H9 (cell line): ENCODE measurements at places on chromosomes 6 and 20. TPM values are rescaled to one million over a fixed set of nuclear protein-coding genes. Genes with fewer than 3 reads are reported as not detected.

CPXM1 gene
- total RNA-seq: 69.0 and 70.0 TPM in 2 replicates

OTOR gene
- total RNA-seq: not detected in 2 replicates

GRCh38 chr6:68641172-68641571 is 6.1 kb downstream of the ADGRB3 start:
- no peak overlapping the region for H3K4me3 ChIP-seq
- DNase-seq: no peak
- peaks cover 4% of the 10 kb centered on the region; the same call in 1 of the 2 replicates for H3K27me3 ChIP-seq

DNA sequence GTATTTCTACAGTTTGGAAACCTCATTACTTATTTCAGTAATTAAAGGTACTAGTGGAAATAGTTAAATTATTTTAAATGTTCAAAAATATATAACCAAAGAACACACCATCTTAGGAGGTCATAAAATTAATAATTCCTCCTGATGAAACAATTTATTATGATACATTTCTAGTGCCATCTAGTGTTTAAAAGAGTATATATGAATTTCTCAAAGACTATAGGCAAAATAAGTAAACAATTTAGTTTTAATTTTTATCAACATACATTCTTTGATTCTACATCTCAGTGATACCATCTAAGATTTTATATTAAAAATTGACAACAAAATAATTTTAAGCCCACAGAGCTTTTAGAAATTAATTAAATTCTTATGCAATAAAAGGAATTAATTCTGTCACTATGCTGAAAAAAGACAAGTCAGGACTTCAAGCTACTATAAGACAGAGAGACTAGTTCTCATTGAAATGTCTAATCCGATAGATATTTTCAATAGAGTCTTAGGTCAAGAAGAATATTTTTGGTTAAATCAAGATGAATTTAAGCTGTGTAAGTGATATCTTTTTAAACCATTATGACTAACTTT is 107.8 kb upstream of the RNF217 start:
- no peak for DNase-seq
- no peak overlapping the region for H3K27ac ChIP-seq
- no peaks in the 10 kb centered on the region for H3K27me3 ChIP-seq
- no peak overlapping the region for H3K4me3 ChIP-seq
- H3K36me3 ChIP-seq: no peaks in the 10 kb centered on the region

VGLL2 gene
- total RNA-seq: 0.13 TPM in 1 of 2 replicates, not detected in the other

CRIP3 gene
- 15.3 and 16.9 TPM in 2 replicates for total RNA-seq

DNA sequence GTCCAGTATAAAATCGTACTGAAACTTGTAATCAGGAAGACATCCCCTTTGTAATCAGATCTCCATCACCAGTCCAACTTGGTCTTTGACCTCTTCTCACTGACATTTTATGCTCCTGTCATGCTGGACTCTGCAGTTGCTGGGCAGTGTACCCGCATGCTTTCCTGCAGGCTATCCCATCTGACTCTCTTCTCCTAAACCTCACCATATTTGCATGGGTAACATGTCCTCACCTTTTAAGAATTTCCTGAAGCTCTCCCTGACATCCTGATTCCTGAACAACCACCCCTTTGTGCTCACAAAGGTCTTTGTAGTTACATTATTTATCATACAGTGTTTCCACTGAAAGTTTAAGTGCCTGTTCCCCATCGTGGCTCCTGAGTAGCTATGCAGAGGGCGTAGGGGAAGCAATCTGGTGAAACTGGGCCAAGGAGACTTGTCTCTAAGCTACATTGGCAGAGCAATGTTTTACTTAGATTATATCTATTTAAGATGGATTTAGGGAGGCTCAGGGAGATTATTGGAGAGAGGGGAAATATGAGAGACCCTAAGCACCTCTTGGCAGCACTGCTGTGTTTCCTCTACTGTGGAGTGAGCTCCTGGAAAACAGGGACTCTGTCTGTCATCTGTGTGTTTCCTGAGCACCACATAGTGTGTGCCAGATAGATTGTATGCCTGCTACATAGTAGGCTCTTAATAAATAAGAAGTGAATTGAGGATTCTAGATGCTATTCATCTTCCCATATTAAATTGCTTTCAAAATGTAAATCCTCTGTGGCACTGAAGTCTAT is 124.0 kb downstream of the LAMA2 start:
- no peak overlapping the region for H3K27ac ChIP-seq
- H3K4me3 ChIP-seq: no peak overlapping the region
- DNase-seq: no peak
- no peaks in the 10 kb centered on the region for H3K27me3 ChIP-seq

DNA sequence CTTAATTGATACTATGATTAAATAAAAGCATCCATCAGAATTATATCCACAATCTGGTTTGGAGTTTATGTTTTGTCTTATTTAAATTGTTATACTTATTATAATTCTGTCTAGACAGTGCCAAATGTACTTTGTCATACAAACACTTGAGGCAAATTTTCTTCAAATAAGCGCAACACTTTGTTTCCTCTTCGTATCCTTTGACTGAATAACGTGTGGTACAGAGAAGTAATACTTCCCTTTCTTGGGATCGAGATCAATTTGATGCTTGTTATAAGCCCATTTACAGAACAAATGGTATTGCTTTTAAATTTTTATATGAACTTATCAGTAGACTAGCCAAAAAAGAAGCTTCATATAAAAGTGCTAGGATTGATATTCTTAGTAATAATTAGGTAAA is 111.0 kb downstream of the ATG5 start:
- H3K4me3 ChIP-seq: no peak overlapping the region
- no peak for DNase-seq
- no peak overlapping the region for H3K27ac ChIP-seq
- H3K27me3 ChIP-seq: no peaks in the 10 kb centered on the region

DNA sequence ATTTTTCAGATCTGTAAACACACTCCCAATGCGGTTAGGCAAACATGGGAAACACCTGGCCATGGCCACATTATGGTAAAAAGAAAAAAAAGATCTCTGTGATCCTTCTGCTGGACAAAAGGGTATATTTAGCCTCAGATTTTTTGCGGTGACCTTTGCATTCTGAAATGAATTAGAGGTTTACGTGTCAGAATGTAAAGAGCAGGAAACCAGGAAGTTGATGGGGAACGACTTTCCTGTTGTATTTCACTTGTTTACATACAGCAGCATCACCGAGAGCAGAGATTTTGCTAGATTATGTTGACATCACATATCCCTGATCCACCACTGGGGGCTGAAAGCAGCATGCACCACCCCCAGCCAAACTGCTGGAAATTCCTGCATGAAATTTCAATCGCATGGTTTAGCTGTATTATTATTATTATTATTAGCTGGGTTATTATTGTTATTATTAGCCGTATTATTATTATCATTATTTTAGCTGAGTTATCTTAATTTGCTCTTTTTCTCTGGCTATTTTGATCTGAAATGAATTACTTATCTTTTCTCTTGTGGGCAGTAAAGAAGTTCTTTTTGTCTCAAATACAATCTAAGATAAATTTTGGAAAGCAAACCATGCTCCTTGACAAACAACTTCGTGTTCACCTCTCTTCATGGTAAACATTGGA is 189.4 kb downstream of the ZFP64 start:
- H3K27me3 ChIP-seq: no peaks in the 10 kb centered on the region
- no peak for DNase-seq

DNA sequence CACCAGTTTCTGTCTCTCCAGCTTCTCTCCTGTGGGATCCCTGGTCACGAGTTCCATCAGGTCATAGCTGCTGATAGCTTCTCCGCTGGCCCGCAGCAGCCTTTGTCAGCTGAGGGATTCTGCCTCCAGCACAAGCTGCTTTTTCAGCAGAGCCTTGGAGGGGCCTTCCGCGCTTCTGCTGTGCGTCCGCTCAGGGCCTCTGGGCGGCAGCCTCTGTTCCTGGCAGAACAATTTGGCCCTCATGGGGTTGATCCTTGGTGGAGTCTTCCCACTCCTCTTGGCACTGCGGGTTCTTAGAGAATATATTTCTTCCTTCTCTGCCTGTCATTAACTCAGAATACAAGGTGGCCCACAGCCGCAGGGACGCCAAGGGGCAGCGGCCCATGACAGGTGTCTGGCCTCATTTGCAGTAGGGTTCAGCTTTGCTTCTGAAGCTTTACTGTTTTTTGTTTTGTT is 158.8 kb downstream of the DTNBP1 start:
- peaks cover 97% of the 10 kb centered on the region for H3K36me3 ChIP-seq
- no peaks in the 10 kb centered on the region; the same call in 1 of the 2 replicates for H3K4me1 ChIP-seq
- H3K4me3 ChIP-seq: no peak overlapping the region
- no peaks in the 10 kb centered on the region for H3K27me3 ChIP-seq
- no peak overlapping the region for H3K27ac ChIP-seq

- H3K4me3 ChIP-seq: no peak overlapping the region
- peaks cover 5% of the 10 kb centered on the region; the same call in 1 of the 2 replicates for H3K4me1 ChIP-seq
- no peak overlapping the region for H3K27ac ChIP-seq
- no peaks in the 10 kb centered on the region for H3K27me3 ChIP-seq
- no peaks in the 10 kb centered on the region for H3K36me3 ChIP-seq
These were observed 218.7 kb downstream of the TRDN start for GRCh38 chr6:123418071-123418470.

GRCh38 chr20:3794701-3795420 is 1.2 kb upstream of the CDC25B start:
- no peak for DNase-seq
- no peaks in the 10 kb centered on the region for H3K36me3 ChIP-seq
- H3K4me1 ChIP-seq: no peaks in the 10 kb centered on the region; the same call in 1 of the 2 replicates
- H3K4me3 ChIP-seq: peak overlapping the region; percentile 78
- no peak overlapping the region for H3K27ac ChIP-seq

DNA sequence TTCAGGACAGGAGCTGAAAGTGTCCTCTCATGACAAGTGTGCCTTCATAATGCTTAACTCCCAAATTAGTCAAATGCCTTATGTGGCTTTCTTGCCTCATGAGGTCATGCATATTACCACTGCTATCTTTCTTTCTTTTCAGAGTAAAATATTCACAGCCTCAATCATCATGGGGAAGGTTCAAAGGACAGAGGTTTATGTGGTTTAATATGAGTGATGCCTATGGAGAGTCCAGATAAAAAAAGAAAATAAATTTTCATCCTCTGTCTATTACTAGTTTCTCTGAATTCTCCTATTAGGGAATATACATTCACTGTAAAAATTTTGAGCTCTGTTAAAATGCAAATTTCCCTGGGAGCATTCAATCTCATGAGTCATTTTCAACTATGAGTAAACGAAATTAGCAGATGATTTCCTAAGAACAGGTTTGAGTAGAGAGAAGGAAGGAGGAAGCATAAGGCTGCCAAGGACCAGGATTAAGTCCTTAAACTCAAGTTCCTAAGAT is 396.9 kb upstream of the ADGRB3 start:
- no peak for DNase-seq
- no peak overlapping the region for H3K4me3 ChIP-seq
- H3K27ac ChIP-seq: no peak overlapping the region
- no peaks in the 10 kb centered on the region for H3K27me3 ChIP-seq
- H3K4me1 ChIP-seq: peaks cover 2% of the 10 kb centered on the region

KHDC1L gene
- 0.37 TPM in 1 of 2 replicates, not detected in the other for total RNA-seq

GRCh38 chr6:113558966-113559365 is 298.2 kb upstream of the MARCKS start:
- H3K27me3 ChIP-seq: no peaks in the 10 kb centered on the region
- no peak for DNase-seq
